ENCODE measurements at places on chromosomes 2 and 18. TPM values are rescaled to one million over a fixed set of nuclear protein-coding genes. Genes with fewer than 3 reads are reported as not detected.

- DNase-seq: no peak
- H3K4me3 ChIP-seq: no peak overlapping the region
- no peaks in the 10 kb centered on the region for H3K27me3 ChIP-seq
- no peaks in the 10 kb centered on the region for H3K4me1 ChIP-seq
Measured at GRCh38 chr2:107437807-107438206, 388.9 kb upstream of the RGPD4 start.

- no peak for DNase-seq
- no peak overlapping the region for H3K4me3 ChIP-seq
- H3K4me1 ChIP-seq: no peaks in the 10 kb centered on the region
- no peak overlapping the region for H3K27ac ChIP-seq
Measured at GRCh38 chr2:68203587-68203986, 45.9 kb downstream of the PNO1 start.

DNA sequence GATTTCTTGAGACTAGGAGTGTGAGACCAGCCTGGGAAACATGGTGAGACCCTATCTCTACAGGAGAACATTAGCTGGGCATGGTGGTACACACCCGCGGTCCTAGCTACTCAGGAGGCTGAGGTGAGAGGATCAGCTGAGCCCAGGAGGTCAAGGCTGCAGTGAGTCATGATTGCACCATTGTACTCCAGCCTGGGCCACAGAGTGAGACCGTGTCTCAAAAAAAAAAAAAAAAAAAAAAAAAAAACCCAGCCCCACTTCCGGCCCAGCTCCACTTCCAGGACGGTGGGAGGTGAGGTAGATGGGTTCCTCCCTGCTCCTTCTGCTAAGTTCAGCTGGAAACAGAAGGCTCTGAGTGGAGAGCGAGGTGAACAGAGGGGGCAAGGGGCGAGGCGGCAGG lies 41.4 kb upstream of the NFATC1 start:
- DNase-seq: no peak
- no peak overlapping the region for H3K4me3 ChIP-seq
- no peak overlapping the region for H3K27ac ChIP-seq
- H3K27me3 ChIP-seq: no peaks in the 10 kb centered on the region
- peaks cover 43% of the 10 kb centered on the region for H3K36me3 ChIP-seq

DNA sequence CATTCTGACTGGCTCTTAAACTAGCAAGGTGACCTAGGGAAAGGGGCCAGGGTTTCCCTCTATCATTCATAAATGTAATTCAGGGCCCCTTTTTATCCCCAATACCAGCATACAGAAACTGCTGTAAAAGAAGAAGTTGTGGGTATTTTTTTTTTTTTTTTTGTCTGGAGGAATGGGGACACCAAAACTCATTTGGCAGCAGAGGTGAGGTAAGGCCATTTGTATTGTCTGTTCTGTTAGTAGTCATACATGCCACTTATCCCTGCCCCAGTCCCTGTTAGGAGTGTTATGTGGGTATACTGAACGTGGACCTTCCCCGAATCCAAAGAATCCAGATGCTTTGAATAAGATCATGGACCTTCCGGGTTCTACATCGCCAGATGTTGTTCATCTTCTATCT lies 1.7 kb downstream of the SEPTIN2 start:
- peak overlapping the region; percentile 98 for H3K27ac ChIP-seq
- peaks cover 22% of the 10 kb centered on the region for H3K4me1 ChIP-seq
- H3K27me3 ChIP-seq: no peaks in the 10 kb centered on the region
- H3K36me3 ChIP-seq: no peaks in the 10 kb centered on the region

Gene KIAA2012
- total RNA-seq: 0.31 TPM

Gene PFN4
- total RNA-seq: 1.8 TPM

Gene IL1RL1
- 0.31 TPM for total RNA-seq

Data from muscle of leg (tissue), 16 donors.